ENCODE measurements at places on chromosomes 16 and 17.

DNA sequence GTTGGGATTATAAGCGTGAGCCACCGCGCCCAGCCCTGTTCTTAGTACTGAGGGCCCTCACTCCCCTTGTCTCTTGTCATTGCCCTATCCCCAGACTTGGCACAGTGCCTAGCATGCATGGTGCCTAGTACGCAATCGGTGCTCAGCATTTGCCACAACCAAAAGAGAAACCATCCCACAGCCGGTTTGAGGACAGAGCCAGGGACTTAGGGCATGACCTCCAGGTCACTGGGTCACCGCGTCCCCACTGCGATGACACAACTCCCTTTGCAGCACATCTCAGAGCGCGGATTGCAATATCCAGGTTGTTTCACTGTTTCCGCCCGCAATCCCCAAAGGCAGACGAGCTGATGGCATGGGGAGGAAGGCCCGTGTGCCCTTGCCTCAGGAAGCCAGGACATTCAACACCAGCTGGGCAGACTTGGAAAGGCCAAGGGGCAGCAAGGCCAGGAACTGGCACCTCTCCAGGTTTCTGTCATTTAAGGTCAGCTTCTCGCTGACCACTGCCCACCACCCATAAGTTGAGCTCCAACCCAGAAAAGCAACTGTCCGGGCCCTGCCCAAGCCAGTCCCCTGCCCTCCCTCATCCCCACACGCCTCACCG lies 274.5 kb downstream of the MRTFB start:
- no peak for DNase-seq

GRCh38 chr16:75023009-75023408 lies 24.2 kb downstream of the ZNRF1 start:
- DNase-seq, result no peak

- no peak for DNase-seq
Observed at GRCh38 chr16:17607075-17607509, 136.3 kb upstream of the XYLT1 start.

DNA sequence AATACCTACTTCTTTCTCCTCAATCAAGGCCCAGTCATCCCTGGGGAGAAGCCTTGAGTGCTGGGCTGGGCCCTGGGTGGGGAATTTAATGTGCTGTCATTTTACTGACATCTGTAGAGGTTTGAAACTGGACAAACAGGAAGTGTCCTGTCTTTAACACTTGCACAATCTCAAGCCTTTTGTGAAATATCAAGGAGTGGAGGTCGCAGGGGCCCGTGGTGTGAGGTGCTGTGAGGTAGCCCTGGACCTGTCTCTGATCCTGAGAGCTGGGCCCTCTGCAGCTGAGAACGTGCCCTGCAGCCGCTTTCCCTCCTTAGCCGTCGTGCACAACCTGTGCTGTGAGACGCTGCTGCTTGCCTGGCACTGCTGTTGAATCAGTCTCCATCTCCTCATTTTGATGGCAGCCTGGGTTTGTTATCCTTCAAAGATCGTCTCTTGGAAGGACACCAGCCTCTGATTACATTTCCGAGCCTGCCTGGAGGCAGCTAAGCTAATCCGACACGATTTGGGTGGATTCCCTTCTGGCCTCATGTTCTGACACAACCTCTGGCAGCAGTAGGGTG lies 29.9 kb downstream of the SMARCE1 start:
- no peak for DNase-seq

DNA sequence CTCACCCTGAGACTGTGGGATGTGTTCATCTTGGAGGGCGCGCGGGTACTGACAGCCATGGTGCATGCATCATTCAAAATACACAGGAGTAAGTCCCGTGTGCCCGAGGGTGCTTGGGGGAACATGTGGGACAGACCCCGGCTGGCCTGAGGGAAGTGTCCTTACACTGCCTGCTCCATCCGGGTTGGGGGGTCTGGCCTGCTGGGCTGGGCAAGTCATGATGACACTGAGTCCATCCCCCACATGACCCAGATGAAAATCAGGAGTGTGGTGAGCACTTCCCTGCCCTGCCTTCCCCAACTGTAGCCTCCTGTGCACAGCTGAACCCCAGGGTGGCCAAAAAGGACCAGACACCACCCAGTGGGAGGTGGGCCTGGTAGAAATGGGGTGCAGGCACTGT lies 10.8 kb downstream of the TBC1D26 start:
- DNase-seq, result no peak

- no peak for DNase-seq
Observed at GRCh38 chr17:80671039-80671824, 126.6 kb downstream of the RPTOR start.

DNA sequence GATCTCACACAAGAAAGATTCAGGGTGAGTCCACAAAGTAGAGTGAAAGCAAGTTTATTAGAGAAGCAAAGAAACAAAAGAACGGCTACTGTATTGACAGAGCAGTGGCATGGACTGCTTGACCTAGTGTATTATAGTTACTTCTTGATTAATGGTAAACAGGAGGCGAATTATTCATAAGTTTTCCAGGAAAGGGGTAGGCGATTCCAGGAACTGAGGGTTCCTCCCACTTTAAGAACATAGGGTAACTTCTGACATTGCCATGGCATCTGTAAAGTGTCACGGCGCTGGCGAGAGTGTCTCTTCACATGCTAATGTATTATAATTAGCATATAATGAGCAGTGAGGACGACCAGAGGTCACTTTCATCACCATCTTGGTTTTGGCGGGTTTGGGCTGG lies 93.2 kb downstream of the CACNG3 start:
- no peak for DNase-seq

DNA sequence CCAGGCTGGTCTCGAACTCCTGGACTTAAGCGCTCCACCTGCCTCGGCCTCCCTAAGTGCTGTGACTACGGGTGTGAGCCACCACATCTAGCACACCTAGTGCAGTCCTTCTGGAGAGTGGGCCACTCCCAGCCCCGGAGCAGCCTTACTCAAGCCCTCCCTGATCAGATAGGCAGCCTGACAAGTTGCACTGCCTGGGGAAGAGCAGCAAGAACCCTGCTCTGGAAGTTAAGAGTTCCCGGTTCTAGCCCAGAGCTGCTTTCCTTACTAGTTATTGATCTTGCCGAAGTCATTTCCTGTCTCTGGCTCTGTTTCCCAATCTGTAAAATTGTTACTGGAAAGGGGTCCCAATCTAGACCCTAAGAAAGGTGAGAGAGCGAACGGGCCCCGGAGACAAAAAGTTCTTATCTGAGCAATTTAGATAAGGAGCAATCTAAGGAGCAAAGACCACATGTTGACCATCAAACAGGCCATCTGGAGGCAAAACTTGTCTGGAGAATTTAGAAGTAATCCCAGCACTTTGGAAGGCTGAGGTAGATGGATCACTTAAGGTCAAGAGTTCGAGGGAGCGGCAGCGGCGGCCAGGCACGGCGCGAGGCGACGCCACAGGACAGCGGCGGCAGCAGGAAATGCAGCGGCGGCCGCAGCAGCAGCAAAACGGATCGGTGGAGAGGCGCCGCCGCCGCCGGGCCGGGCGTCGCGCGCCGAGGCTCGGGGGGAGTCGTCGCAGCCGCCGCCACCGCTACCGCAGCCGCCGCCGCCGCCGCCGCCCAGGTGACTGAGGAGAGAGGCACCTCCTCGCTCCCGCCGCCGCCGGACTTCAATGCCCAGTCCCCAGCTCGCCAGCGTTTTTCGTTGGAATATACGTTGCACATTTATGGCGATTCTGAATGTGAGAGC lies 4.3 kb upstream of the NAGLU start:
- peak; percentile 45 for DNase-seq

GRCh38 chr16:31202414-31203375 lies at the start of gene PYCARD:
Gene PYCARD, minus strand, starts transcription at chr16:31202760. Its CDS starts 70 bp downstream, at chr16:31202690.
- DNase-seq, result peak; percentile 28

- DNase-seq, result no peak
Observed at GRCh38 chr16:67167588-67167987, 2.8 kb upstream of the NOL3 start.

DNA sequence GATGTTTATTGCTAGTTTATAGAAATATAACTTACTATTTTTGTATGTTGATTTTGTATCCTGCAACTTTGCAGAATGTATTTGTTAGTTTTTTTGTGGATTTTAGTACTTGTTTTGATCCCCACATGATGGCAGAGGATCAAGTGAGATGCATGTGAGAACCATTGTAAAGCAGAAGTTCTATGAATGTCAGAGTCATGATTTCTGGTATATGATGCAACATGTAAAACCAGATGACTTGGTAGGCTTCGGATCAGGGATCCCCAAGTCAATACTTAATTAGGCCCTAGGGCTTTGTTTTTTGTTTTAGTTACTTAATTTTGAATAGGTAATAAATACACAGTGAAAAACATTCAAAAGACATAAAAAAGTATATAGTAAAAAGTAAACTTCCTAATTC lies 45.8 kb downstream of the ESRP2 start:
- no peak for DNase-seq

- DNase-seq, result no peak
Observed at GRCh38 chr16:29687755-29688154, 8.8 kb downstream of the QPRT start.

GRCh38 chr16:3161235-3162018 lies 26.6 kb upstream of the OR1F1 start:
- DNase-seq, result no peak

DNA sequence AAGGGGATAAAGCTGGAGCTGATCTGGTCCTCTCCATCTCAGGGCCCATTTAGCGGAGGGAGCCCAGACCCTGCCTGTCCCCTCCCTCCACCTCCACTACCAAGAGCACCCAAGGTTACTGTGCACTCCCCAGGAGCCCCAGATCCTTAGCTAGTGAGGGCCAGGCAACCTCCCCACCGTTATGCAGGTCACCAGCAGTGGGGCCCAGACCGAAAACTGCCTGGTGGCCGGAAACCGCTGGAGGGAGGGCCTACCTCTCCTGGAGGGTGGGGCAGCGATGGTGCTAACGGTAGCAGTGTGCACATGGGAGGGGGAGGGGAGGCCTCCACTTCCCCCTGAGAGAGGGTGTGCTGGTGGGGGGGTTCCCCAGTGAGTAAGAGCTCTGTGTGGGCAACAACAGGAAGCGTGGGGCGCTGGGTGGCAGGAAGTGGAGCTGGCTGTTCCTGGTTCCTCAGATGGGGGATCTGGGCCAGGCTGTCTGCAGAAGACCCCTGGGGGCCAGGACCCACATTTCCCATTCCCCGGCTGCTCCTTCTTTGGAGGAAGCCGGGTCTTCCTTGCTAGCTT lies 4.4 kb downstream of the FMNL1 start:
- no peak for DNase-seq

GRCh38 chr16:23902748-23903414 lies 67.1 kb downstream of the PRKCB start:
- DNase-seq, result no peak

DNA sequence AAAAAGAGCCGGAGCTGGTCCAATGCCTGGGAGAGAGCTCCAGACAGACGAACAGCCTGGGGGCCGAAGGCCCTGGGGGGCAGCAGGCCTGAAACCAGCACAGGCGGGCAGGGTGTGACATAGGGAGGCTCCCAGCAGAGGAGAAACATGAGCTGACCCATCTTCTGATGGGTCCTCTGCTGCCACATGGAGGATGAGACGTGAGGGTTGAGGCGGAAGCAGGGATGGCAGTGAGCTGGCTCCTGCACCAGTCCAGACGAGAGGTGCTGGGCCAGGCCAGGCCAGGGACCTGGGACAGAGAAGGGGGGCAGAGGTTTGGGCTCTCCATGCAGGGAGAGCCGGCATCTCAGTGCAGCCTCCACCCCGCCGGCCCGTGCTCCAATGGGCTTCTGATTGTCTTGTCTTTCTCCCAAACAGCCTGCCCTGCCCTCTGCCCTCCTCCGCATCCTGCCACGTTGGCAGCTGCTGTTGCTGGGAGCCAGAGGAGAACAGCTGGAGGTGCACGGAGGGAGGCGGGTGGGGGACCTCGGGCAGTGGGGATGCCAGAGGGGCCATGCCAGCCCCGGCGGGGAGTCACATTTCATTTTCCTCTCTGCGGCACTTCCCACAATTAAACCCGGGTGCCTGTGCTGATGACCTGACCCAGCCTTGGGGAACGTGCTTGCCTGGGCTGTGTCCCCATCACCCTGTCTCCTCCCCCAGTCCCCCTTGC lies 139.1 kb upstream of the GSE1 start:
- DNase-seq, result no peak

GRCh38 chr17:40433551-40434415 lies 9.5 kb upstream of the IGFBP4 start:
- DNase-seq, result no peak

DNA sequence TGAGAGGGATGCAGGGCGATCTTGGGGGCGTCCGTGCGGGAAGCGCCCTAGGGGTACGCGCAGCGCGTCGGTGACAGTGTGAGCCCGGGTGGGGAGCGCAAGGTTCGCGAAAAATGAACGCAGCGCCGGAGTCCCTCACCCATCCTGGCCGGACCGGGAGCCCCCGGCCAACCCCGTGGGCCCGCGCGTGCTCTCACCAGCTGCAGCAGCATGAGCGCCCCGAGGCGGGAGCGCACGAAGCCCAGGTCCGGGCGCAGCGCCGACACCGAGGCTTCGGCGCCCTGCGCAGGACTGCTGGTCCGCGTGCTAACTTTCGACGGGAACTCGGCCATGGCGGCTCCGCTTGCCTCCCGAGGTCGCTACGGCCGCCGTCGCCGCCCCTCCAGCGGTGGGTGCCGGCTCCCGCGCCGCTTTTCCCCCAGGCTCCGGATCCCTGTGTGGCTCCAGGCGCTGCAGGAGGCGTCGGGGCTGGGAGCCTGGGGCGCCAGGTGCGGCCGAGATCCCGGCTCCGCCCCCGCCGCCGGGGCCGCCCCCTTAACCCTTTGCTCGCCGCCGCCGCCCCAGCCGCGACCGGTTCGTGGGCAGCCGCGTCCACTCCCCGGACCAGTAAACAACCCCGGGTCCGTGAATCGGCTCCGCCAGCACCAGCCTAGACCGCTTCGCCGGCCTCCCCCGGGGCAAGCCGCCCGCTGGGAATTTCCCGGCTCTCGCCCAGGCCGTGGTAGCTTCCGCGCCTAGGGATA lies at the start of gene PLLP:
Gene PLLP, minus strand, starts transcription at position 464 of the 743 bp plus-strand sequence. Its CDS starts 132 bp downstream, at position 332.
- peak; percentile 13 for DNase-seq

- DNase-seq, result no peak
Observed at GRCh38 chr17:38568274-38568673, 37.5 kb downstream of the SRCIN1 start.

- DNase-seq, result no peak
Observed at GRCh38 chr17:16909472-16910246, 62.3 kb downstream of the TNFRSF13B start.

DNA sequence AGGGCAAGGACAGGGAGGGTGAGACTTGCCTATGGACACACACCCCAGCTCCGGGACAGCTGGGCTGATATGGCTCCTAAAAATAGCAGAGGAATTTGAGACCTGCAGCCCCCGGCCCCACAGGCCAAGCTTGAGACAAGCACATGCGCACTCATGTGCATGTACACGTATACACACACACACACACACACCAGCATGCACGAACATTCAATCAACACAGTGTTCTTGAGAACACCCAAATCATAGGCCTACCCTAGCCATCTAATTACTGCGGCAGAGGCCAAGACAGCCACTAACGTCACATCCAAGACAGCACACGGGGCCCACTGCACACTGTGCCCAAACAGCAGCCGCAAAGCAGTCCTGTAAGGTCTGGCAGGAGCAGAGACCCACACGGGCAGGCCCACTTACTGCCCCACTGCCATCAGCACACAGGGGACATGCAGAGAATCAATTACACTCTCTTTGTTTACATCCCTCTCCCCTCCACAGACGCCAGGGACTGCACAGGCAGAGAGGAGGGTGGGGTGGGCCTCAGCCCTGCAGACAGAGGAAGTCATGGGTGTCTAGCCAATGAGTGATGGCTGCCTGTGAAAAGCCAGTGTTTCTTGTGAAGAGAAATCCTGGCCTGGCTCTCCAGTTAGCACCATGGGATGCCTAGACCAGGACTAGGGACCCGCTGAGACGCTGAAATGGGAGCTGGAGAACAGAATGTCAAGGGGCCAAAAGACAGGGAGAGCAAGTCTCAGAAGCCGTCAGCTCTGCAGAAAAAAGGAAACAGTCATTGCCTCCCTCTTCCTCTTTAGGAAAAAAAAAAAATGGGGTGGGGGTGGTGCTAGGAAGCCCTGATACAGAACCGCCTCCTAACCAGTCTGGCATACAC lies 39.3 kb downstream of the MYO18A start:
- DNase-seq, result no peak

All from fibroblast of lung (primary cell).